SK-N-SH treated with all-trans-retinoic acid at 6 μM for 48 hours (cell line): ENCODE measurements at places on chromosomes 1 and 21.
A peak's percentile ranks its signal among the peaks of the same experiment; 100 is the strongest.

DNA sequence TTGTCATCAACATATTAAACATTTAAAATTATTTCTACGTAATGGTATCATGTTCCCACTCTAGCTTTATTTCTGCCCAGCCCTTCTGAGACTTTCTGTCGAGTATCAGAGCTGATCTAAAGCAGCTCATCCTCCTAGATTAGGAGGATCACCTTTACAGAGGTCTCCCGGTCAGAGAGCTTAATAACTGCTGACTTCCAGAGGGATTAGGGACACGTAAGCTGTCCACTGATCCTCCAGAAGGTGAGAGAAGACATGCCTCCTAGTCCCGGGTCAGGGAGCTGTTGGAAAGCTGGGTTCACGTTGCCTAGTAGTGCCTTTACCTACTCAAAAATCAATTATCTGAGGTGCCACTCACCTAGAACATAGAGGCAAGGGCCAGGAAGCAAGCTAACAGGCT is 31.2 kb upstream of the NADK start:
- no peak for ATAC-seq

DNA sequence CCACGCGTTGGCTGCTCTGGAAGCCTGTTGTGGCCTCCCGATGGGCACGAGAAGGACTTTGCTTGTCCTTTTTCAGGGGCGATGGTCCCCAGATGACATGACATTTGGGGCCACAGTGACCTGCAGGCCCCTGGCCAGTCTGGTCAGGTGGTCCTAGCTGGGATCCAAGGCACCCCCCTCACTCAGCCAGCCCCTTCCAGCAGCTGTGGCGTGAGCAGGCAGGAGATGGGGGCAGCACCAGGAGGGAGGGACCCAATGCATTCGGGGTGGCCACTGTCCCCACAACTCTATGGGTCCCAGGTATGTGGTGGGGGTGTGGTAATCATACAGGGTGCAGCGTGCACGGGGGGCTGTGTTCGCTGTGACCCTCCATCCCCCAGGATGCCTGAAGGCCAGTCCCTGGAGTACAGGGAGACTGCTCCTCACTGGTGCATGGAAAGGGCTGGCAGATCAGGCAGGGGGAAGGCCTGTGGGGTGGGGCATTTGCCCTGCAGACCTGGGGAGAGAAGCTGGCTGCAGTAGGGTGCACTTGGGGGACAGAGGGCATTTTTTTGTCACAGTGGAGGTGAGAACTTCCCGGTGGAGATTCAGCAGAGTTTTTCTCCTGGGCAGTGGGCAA is 31.7 kb downstream of the WNT3A start:
- ATAC-seq = no peak

- no peak for ATAC-seq
Measured at GRCh38 chr1:154941333-154942013, 5.0 kb upstream of the PMVK start.

GRCh38 chr1:16175610-16176553 is 20.0 kb upstream of the EPHA2 start:
- ATAC-seq = peak; percentile 79

DNA sequence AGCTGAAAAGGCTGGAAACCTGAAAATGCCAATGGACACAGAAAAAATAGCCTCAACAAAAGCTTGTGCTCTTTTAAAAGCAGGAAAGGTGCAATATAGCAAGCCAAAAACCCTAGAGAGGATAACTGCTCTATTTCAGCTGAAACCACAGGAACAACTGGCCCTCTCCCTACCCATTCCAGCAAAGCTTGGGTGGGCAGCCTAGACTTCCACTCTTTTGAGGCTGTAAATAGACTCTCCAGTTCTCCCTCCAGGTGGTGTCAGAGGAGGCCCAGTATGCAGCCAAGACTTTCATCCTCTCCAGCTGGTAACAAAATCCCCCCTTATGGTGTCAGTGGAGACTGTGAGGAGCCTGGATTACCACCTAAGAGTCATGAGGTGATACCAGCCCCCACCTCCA is 206.9 kb upstream of the PLD5 start:
- no peak for ATAC-seq

DNA sequence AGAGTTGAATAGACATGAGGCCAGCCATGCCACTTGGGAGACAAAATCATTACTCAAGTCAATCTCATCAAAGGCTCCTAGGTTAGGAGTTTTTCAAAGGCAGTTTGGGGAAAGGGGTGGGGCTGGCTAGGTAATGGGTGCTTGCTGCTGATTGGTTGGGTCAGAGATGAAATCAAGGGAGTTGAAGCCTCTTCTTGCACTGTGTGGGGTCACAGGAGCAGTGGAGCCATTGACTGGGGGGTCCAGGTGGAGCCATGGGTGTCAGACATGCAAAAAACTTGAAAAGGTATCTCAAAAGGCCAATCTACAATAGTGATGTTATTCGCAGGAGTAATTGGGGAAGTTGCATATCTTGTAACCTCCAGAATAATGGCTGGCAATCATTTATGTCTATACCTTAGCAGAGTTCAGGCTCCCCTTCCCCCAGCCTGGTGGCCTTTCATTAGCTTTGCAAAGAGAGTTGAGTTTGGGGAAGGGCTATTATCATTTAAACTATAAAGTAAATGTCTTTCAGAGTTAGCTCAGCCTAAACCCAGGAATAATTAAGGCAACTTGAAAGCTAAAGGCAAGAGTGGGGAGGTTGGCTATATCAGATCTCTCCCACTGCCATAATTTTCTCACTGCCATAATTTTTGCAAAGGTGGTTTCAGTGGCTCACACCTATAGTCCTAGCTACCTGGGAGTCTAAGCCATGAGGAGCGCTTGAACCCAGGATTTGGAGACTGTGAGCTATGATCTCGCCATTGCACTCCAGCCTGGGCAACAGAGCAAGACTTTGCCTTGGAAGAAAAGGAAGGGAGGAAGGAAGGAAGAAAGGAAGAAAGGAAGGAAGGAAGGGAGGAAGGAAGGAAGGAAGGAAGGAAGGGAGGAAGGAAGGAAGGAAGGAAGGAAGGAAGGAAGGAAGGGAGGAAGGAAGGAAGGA is 7.8 kb upstream of the PINK1 start:
- no peak for ATAC-seq

DNA sequence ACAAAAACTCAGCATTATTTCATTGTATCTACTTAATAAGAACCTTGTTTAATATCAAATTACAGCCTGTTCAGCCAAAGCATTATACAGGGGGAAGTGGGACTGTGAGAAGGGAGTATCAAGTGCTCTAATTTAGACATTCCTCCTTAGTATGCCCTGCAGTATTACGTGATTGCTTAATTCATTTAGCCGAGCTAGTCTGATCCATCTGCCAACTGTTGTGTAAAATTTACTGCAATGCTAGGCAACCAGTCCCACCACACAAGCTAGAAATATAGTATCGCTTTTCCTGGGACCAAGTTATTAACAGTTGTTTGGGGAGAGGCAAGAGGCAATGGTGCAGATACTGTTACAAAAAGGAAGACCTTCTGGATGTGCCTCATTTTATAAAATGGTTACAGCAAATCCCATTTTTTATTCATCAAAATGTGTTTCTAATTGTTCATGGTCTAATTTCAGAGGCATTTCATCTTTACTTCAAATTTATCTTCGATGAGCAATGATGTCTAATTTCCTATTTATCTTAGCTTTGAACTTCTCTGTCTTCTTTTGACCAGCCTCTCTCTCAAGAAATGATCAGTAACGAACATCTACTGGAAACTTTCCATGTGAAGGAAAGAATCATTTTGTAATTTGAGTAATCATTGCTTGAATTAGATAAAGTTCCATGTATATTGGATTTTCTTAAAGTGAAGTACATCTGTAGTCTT is 283.3 kb downstream of the DUSP10 start:
- peak; percentile 88 for ATAC-seq

DNA sequence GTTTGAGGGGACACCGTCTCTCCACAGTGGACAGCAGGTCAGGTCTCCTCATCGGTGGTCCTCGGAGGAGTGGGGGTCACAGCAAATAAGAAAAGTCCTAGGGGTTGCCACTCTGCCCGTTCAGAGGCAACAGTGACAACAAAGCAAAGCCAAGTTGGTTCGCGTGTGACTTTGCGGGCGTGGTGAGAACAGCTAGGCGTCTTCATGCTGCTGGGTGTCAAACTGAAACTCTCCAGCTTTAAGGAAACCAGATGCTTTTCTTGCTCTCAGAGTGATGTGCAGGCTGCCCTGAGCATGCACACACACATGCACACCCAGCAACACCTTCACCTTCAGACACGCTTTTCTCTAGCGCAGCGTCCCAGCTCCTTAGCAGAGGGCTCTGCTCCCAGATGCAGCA is 70.1 kb upstream of the ARHGEF16 start:
- ATAC-seq = no peak; the same call in 2 of the 3 replicates

- peak; percentile 54; the same call in 2 of the 3 replicates for ATAC-seq
Measured at GRCh38 chr1:54834007-54834541, 33.0 kb upstream of the TTC22 start.

DNA sequence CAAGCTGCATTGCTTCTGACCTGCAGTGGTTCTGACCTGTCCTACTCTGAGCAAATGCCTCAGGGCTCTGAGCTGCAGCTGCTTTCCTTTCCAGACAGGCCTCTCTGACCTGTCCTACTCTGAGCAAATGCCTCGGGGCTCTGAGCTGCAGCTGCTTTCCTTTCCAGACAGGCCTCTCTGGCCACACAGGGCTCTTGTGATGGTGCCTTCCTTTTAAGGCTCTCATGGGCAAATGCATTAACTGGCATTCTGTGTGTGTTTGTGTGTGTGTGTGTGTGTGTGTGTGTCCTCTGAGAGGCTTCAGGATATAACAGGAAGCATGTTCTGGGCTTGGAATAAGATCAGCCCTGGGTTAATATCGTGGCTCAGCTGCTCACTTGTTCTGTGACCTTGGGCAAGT is 131.3 kb downstream of the NTPCR start:
- no peak for ATAC-seq

DNA sequence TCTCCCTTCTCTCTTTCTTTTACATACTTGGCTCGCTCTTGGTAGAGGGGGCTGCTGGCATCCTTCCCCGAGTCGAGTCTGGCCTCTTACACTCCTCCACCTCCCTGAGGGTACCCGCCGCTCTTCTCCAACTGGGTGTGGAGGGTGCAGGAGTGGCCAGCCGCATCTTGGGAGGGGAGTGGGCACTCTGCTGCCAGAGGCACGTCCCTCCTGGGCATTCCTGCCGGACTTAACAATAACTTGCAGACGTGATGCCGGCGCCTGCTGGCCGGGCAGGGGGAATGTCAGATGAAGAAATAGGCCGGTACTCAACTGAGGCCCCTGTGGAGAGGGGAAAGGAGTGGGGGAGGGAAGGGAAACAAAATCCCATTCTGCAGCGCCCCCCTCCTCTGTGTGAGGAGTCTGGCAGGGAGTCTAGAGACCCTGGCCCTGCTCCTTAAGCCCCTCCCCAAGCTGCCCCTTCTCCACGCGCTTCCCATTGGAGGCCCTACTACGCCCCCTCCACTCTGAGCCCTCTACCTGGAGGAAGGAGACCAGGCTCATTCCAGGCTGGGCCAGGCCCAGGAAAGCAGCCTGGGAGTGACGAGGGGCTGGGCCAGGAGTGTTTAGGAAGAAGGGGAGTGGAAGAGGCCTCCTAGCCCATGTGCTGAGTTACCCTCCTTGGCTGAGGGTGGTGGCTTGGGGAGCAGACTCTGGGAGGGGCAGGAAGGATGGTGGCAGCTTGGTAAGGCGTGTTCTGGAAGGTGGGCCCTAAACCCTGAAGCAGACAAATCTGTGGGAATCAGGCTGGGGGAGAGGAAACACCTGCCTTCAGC is 1.8 kb downstream of the ATP2B4 start:
- peak; percentile 37 for ATAC-seq

DNA sequence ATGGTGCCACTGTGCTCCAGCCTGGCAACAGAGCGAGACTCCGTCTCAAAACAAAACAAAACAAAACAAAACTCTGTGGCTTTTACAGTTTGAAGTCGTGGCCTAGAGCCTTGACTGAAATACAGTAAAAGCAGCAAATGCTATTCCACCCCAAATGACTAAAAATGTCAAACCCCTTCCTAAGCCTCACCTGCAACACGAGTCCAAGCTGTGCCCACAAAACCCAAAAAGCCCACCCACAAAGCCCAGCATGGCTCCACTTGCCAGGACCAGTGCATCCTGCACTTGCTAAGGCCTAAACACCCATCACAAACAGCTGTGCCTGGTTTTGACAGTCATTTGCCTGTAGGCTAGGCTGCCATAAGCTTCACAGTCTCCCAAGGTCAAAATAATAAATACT is 21.3 kb downstream of the VAV3 start:
- no peak for ATAC-seq

- no peak for ATAC-seq
Measured at GRCh38 chr1:2778220-2778592, 23.3 kb downstream of the TTC34 start.
